LoVo (cell line): ENCODE measurements at places on chromosomes 3 and 15.
A peak's percentile ranks its signal among the peaks of the same experiment; 100 is the strongest.

- no peak for DNase-seq
Measured at GRCh38 chr3:135930255-135930654, 35.3 kb upstream of the PPP2R3A start.

DNA sequence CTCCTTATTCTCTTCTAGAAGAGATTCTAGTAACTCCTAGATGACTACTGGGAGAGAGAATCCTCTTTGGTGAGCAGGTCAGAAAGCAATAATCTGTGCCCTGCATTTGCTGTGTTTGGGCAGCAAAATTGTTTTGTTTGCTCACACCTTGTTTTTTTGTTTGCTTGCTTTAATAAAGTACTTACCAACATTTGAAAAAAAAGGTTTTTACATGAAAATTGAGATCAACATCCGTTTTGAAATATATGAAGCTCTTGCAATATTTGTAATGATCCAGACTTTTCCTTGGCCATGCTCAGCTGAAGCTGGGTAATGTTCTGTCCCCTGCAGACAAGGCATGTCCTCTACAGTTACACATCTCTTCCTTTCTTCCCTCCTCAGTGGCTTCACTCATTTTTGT is 62.2 kb downstream of the DIPK2A start:
- no peak for DNase-seq

GRCh38 chr3:155416500-155417118 is 123.1 kb upstream of the STRIT1 start:
- DNase-seq: no peak

DNA sequence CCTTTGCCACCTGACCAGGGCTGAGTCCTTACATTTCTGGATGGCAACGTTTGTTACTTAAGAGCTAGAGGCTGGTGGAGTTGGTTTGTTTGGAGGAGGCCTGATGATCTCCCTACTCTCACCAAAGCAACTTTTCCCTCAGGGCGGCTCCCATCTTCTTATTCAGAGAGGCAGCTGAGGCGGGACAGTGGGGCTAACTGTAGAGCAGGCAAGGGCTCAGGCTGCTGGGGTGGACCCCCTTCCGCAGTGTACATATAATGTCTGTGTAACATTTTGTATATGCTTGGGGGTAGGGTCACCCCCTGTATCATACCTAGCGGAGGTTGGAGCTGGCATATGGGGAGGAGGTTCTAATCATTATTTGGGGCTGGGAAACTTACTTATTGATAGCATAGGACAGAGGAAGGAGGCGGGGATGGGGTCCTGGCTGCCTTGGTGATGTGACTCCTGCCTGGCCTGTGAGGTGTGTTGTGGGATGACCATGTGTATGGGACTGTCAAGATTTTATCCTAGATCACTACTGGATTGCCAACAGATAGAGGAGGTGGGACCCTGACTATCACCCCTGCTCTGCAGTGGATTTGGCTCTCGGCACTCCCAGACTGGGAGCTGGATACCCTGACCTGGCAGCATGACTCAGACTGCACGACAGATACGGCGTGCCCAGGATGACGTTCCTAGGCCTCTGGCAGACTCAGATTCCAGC is 52.5 kb upstream of the UBE2Q2 start:
- DNase-seq: no peak

GRCh38 chr15:25643120-25643519 is 204.3 kb upstream of the UBE3A start:
- no peak for DNase-seq

GRCh38 chr15:93894438-93895036 is 336.8 kb upstream of the MCTP2 start:
- no peak for DNase-seq

DNA sequence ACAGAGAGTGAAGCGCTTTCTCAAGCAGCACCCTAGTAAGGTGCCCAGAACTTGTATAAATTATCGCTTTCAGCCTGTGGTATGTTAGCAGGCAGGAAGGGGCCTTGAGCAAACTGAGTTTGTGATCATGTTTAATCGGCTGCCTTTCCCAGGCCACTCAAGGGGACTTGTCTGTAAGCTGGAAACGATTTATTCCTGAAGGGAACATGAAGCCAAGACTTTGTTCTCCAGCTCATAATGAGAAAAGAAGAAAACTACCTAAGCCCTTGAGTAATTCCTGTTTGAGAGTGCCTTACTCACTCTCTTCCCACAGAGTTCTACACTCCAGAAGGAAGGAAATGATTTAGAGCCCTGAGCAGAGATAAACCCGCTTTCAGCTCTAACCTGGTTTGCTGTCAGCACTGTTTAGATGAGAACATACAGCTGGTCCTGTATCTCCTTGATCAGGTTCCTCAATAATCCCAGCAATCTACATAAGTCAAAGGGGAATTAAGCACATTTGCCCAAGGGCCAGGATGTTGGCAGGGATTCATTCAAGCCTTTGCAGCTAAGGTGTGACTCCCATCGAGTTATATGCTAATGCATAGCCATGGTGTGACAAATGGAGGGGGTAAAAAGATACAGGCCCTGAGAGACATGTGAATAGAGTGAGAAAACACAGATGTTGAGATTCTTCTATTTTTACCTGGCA is 187.7 kb upstream of the SLC24A5 start:
- no peak for DNase-seq

DNA sequence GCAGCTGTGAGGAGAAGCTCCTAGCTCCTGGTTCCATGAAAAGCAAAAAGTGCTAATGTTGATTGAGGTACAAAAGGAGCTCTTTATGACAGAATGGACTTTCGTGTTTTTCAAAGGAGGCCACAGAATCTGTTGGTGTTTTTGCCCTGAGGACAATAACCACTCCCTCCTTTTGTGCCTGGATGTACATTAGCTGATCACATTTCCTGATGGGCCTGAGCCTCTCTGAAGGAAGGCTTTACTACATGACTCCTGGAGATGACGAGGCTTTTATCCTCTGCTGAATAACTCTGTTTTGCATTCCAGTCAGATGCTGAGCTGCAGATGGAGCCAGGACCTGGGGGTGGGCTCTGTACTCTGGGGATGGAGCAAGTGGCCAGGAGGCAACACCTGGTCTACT is 301.9 kb downstream of the CACNA2D3 start:
- no peak for DNase-seq

DNA sequence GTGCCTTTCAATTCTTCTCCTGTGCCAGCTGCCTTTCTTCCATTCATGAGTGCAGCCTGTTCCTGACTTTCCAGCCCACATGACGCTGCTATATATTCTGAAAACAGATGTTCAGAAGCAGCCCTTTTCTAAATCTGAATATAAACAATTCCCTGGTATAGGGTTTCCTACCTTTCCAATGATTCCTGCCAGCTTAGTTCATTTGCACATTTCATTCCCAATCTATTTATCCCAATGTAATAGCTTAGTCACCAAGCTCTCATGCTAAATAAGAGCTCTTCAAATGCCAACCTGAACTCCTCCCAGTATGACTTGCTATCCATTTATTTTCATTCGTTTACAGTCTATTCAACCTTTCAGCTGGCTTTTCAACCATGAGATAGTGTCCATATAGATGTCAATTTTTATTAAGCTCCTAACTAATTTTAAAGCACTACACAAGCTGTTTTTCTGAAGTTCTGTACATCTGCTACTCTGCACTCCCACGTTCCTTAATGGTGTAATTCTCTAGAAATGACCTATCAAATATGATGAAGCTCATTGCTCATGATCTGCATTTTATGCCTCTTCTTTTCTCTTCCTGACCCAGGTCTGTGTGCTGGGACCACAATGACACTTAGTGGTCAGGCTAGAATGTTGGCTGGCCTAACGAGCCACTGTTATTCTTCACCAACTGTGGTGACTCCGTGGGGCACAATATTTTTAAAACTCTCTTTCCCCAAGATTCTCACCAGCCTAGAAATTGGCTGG is 605.0 kb upstream of the TBL1XR1 start:
- no peak for DNase-seq

GRCh38 chr15:57221134-57221533 is 155.2 kb upstream of the CGNL1 start:
- DNase-seq: no peak

GRCh38 chr3:119302697-119303551 is 8.7 kb downstream of the ARHGAP31 start:
- no peak for DNase-seq

- DNase-seq: peak; percentile 56
Measured at GRCh38 chr3:130276203-130276803, 69.2 kb upstream of the COL6A5 start.

- DNase-seq: no peak
Measured at GRCh38 chr15:39332846-39333245, 248.0 kb upstream of the THBS1 start.

- DNase-seq: no peak
Measured at GRCh38 chr3:49519296-49519695, 35.0 kb upstream of the BSN start.

DNA sequence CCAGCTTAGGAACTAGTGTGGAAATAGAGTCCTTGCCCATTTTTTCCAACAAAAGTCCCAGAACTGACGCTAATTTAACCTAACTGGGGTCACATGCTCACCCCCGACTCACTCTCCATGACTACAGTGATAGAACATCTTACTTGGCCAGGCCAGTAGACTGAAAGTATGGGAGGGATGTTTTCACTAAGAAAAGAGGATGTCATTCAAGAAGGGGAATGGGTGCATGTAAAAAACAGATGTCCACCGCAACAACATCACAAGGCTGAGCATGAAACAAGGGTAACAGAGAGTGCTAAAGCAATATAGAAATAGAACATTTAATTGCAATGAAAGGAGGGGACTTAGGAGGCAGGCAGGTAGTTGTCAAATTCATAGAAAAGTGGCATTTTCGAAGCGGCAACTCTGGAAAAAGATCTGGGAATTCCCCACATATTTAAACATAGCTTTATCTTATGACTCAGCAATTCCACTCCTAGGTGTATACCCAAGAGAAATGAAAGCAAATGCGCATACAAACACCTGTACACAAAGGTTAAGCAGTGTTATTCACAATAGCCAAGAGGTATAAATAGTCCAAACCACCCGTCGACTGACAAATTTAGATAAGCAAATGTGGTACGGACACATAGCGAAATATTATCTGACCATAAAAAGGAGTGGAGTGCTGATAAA is 41.1 kb upstream of the UBE2E2 start:
- DNase-seq: peak; percentile 9

DNA sequence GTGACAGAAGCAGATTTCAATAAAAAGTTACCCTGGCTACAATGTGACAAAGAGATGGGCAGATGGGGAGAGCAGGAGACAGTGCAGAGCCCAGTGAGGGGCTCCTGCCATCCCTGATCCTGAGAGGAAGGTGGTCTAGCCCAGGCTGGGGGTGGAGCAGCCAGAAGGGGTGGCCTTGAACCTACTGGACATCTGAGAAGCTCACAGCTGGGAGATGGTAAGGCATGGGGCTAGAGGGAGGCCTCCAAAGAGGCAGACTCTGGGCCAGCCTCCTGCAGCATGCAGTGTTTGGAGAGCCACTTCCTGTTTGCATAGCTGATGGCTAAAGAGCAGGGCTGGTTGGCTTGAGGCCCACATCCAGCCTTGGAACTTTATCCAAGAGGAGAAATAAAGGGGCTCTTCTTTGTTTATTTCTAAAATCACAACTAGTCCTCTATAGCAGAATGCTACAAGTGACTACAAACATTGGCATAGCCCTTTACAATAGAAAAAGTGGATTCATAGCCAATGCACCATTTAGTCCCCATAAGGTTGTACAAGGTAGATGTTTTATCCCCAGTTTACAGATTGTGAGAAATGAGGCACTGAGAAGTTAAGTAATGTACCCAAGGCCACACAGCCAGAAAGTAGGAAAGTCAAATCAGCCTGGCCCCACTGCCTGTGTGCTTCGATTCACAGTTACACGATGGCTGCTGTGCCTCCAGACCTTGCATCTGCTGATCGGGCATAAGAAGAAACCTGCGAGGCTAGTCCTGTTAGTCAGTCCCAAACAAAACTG is 4.6 kb downstream of the EFCC1 start:
- DNase-seq: no peak

GRCh38 chr3:11072631-11073030 is 80.1 kb downstream of the SLC6A1 start:
- DNase-seq: no peak

- no peak for DNase-seq
Measured at GRCh38 chr15:96266456-96266855, 64.0 kb upstream of the NR2F2 start.

DNA sequence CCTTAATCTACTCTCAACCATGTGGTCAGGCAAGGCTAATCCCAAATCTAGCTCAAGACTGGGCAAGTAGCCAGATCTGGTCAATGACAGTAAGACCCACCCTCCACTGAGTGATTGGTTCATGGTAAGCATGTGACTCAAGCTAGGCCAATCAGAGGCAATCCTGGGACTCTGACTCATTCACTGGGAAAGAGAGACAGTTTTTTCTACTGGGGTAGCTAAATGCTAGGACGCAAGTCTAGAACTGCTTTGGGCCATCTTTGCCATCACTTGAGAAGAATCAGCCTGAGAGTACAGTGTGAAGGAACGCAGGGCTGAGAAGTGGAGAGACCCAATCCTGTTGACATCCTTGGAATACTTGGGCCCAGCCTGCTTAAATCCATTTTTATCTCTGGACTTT is 9.4 kb upstream of the RAD18 start:
- no peak for DNase-seq

GRCh38 chr3:118412503-118412902 is 622.1 kb downstream of the IGSF11 start:
- DNase-seq: no peak
